Gastroesophageal sphincter (tissue), 4 donors: ENCODE measurements at places on chromosomes 5 and 9. TPM values are rescaled to one million over a fixed set of nuclear protein-coding genes. Genes with fewer than 3 reads are reported as not detected.
A peak's percentile ranks its signal among the peaks of the same experiment; 100 is the strongest.

- ATAC-seq: no peak
These were observed 175.1 kb downstream of the RORB start for GRCh38 chr9:74672237-74672636.

SPINK7 gene
- not detected for total RNA-seq

DNA sequence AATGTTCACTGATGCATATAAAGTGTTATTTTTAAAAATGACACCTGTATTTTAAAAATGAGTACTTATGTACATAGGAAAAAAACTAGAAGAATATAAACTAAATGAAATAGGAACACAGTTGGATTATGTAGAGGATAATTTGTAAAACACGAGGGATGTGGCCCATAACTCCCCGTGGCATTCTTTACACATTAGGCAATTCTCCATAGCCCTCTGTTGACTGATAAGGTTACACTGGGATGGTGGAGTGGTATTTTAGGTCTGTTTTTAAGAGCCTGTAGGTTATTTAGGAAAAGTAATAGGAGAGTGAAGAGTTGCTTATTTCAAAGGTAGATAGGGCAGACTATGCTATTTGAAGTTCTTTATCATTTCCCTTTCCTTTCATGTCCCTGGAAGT, 1.8 kb downstream of the CAVIN4 start:
- no peak for ATAC-seq

DTWD2 gene
- 14.2 TPM for total RNA-seq

- ATAC-seq: no peak
These were observed 54.1 kb downstream of the USP20 start for GRCh38 chr9:129889122-129889940.

KIF4B gene
- under 0.01 TPM for total RNA-seq

SPOUT1 gene
- total RNA-seq: 21.1 TPM

- peak; percentile 46 for ATAC-seq
These were observed 168.1 kb downstream of the NR3C1 start for GRCh38 chr5:143235423-143235822.

GRCh38 chr9:124442379-124442778, 7.9 kb upstream of the ADGRD2 start:
- no peak for ATAC-seq

GRCh38 chr9:119801311-119801710, 432.1 kb upstream of the BRINP1 start:
- peak; percentile 73 for ATAC-seq

FGFR4 gene
- 5.8 TPM for total RNA-seq

RNF38 gene
- 57.4 TPM for total RNA-seq

STPG3 gene
- total RNA-seq: not detected

DNA sequence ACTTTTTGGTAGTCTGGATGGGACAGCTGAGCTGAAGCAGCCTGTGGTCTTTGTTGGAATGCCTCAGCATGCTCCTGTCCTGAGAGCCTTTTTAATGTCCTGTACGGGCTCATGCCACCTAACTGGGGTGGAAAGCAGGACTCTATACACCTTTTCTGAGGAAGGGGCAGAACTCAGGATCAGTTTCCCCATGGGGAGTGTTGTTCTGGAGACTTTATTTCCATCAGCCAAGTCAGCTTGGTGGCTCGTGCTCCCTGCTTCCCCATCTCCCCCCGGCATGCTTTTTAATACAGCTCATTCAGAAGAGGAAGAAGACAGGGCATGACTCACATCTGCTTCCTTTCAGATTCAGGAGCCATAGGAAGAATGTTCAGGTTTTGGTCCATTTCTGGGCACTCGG, 5.1 kb upstream of the SEPTIN8 start:
- no peak for ATAC-seq

CDKN2B gene
- 9.2 TPM for total RNA-seq

DNA sequence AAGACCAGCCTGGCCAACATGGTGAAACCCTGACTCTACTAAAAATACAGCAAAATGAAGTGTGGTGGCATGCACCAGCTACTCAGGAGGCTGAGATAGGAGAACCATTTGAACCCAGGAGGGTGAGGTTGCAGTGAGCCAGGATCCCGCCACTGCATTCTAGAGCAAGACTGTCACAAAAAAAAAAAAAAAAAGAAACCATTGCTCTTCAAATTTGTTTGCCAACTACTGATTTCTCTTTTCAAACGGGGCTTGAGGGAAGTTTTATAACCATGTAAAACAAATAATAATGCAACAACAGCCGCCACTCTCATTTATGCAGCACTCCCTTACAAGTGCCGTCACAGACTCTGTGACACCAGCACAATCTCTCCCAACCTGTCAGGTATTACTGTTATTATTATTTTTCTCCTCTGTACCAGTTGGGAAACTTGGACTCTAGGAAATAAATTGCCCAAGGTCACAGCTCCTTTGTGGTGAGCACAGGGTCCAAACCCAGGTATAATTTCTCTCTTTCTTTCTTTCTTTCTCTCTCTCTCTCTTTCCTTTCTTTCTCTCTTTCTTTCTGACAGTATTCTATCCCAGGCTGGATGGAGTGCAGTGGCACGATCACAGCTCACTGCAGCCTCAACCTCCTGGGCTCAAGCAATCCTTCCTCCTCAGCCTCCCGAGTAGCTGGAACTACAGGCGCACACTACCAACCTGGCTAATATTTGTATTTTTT, 25.4 kb downstream of the SERINC5 start:
- no peak for ATAC-seq
